ENCODE measurements at places on chromosomes 4 and X.

DNA sequence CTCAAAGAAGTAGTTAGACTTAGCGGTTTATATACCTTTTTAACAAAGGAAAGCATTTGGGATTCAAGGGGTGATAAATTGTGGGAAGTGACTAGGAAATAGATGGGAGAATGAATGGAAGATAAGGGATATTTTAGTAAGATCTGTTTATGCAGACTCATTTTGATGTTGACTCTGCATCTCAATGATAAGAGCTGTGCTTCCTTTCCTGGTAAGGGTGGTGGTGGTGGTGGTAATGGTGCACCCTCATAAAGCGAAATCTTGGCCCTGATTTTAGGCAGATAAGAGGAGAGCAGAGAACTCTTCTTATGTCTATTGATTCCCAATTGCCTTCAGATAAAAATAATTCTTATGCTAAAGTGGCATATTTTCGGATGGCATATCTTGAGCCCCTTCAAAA, 197.1 kb downstream of the SPRY1 start:
- no peak for DNase-seq

DNA sequence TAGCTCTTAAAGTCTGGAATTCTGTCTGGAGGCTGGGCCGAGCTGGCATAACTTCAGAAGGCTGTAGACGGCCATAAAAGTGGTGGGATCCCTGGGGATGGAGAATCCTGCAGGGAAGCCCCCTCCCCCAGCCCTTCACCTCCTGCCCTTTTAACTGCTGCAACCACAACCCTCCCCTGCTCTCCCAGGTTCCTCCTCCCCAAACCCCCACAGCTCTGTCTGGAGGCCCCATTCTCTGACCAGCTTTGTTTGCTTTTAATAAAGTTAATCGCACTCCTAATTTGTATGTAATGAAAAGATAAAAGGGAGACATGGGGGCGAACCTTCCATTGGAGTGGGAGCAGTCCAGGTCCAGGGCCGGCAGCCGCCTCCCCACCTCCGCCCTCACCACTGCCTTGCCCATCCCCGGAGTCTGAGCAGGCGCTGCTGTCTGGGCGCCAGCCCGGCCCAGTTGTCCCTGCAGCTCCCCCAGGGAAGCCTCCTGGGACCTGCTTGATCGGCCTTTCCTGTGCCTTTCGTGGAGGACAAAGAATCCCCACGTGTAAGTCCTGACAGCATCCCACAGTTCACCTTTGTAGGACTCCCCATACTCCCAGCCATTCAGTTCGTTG, 84.3 kb downstream of the PJA1 start:
- DNase-seq: no peak

- DNase-seq: no peak
Measured at GRCh38 chr4:7658341-7659204, 223.8 kb upstream of the PSAPL1 start.

DNA sequence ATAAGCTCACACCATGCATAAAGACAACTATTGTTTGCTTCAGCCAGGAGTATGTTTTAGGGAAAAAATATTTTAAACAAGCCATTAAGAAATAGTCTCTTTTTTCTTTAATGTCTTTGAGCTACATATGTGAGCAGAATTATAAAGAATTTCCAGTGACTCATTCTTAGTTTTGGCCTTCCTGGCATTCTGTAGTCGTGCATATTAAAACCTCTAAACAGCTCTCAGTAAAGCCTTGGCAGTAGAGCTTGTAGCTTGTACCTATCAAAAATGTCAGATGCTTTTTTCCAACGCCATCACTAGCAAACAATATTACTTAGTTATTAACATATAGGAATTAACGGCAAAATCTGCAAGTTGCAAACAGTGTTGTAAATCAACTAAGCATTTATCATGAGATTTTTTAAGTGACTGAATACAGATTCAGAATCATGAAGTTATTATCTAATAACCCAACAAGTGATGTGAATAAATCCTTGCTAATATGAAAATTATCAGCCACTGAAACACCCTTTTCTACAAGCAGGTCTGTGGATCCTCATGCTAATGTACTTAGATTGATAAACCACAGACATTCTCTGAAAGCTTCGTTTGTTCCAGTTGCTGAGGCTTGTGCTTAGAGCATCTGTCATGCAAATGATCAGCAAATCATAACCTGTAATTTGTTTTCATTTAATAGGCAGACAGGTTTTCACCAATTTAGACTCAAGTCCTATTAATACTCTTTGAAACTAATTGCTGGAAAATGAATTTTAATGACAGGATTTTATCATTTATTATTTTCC, 412.0 kb upstream of the ATOH1 start:
- no peak for DNase-seq

DNA sequence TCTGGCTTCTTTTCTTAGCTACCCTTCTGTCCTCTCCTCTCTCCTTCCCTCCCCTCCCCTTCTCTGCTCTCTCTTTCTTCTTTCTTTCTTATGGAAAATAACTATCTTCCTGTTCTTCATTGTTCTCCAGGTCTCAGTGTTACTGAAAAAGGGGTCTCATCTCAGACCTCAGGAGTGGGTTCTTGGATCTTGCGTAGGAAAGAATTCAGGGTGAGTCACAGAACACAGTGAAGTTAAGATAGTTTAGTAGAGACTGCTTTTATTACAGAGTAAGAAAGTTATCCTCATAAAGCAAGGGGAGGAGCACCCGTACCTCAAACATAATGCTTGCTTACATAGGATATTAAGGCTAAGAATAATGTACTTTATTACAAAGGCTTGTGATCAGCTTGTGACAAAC, 31.8 kb upstream of the CWH43 start:
- DNase-seq: no peak

- DNase-seq: no peak
Measured at GRCh38 chrX:118049713-118050112, 66.9 kb downstream of the KLHL13 start.

DNA sequence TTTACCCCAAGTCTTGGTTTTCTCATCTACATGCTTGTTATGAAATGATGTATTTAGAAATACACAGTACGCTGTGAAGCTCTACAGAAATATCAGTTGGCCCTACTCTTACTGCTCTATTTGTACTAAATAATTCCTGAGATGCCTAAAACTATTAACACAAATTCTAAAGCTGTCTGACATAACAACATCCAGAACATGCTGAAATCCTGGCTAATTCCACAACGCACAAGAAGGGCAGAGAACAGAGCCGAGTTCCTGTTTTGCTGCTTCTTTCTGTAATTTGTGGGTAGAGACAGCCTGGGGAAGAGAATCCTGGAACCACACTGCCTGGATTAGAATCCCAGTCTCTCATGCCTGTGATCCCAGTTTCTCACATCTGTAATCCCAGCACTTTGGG, 59.0 kb downstream of the ZNF827 start:
- no peak for DNase-seq
